Right renal pelvis (tissue), 4 donors: ENCODE measurements at places on chromosomes 2 and 18. TPM values are rescaled to one million over a fixed set of nuclear protein-coding genes. Genes with fewer than 3 reads are reported as not detected.

DNA sequence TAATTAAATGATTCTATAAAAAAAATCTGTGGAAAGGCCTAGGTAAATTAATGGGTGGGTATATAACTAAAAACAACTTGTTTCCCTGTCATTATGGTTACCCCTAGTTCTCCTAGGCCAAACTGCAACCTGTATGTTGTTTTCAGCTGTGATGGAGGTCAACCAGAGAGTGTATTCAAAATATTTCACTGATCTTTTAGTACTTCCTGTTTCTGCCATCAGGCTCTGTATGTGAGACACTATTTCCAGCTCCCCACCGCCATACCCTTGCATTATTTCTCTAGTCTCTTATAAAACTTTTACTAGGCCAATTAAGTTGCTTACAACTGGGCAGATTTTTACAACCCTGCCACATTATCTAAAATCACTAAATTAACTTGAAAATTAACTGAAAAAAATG, 21.0 kb upstream of the CDKL4 start:
- no peak for DNase-seq

CPO gene
- polyA plus RNA-seq = 1.1 TPM

CNPPD1 gene
- polyA plus RNA-seq = 66.2 TPM

DNA sequence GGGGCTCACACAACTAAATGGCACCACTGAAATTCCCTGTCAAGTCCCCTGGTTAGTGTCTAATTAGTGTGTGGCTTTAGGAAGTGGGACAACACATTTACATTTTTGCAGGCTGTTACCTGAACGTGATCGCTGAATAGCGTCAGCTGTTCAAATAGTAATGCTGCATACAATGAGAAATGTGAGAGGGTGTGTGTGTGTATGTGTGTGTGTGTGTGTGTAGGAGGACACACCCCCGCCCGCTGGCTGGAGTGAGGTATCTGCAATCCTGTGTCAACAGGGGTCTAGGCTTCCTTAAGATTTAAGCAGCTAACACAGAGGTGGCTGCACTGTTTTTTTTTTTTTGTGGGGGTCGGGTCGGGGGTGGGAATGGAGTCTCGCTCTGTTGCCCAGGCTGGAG, 4.8 kb upstream of the LYPD6B start:
- no peak for DNase-seq

IL36RN gene
- not detected for polyA plus RNA-seq

GTF3C2 gene
- 77.1 TPM for polyA plus RNA-seq

DNA sequence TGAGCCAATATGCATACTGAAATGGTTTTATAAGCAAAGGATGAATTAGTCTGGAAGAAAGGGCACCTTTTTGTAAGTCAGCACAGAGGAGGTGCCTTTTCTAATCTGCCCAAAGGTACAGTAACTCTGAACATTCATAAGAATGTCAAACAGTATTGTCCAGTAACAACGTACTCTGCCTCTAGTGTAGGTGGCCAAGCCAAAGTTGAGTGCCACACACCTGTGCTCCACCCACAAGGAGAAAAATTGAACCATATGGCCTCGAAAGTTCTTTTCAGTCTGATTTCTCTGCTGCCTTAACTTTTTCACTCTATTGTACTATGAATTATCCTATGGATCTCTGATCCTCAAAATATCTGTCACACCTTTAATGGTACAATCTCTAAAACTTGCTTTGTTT, 86.8 kb downstream of the CERKL start:
- no peak for DNase-seq

GRCh38 chr2:39491653-39492052, 54.6 kb upstream of the MAP4K3 start:
- no peak for DNase-seq

REG3G gene
- not detected for polyA plus RNA-seq

DNA sequence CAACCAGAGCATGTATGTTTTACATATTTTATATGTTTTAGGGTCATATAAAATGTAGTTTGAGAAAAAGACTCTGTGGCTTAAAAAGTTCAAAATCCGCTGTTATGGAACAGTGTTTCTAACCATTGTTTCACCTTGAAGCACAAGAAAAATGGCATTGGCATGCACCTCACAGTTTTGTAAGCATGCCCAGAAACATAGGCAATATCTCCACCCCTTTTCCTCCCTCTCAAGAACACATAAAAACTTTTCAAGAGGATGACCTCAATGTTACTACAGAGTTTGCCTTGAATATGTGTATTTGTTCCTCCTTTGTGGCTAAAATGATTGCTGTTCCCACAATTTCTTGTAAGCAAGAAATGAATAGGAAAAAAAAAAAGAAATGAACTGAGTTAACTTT, 29.3 kb upstream of the SLC40A1 start:
- no peak for DNase-seq

GRCh38 chr2:16615687-16616615, 49.7 kb downstream of the CYRIA start:
- DNase-seq = no peak

- DNase-seq = no peak
Observed at GRCh38 chr2:225768741-225769140, 369.2 kb downstream of the NYAP2 start.

- no peak for DNase-seq
Observed at GRCh38 chr2:241728627-241729026, 5.8 kb upstream of the D2HGDH start.

DIPK1C gene
- polyA plus RNA-seq = 0.25 TPM

GRCh38 chr2:207670887-207671286, 40.6 kb upstream of the CCNYL1 start:
- no peak for DNase-seq

DNA sequence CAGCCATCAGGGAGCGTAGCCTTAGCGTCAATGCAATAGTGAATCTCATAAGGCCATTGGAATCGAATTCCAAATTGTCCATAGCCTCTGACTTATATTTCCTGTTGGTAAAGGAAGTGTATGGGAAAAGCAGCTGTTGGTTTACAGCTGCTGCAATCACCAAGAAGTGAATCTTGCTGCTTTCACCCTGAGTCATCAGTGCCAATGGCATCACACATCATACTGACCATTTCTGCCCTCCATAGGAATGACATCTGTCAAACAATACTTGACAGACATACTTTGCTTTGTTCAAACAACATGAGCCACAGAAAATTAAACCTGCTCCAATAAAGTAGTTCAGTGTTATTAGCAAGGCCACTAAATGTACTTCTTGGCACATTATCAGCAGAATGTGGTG, 111.2 kb upstream of the KLHL29 start:
- no peak for DNase-seq

CROCC2 gene
- polyA plus RNA-seq = 0.03 TPM

DNA sequence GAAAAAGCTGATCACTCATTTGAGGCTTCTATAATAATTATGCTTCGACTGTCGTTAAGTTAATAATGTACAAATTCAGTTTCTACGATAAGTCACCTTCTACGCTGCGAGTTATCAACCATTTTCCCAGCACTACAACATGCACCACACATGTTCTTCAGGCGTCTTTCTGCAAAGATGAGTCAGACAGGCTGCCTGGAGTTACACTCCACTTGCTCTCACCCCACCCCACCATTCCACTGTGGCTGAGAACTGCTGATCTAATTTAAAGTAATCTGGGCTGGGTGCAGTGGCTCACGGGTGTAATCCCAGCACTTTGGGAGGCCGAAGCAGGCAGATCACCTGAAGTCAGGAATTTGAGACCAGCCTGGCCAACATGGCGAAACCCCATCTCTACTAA, 218.6 kb downstream of the DYM start:
- no peak for DNase-seq
